ENCODE measurements at places on chromosomes 3 and 15.

- no peak for DNase-seq
Measured at GRCh38 chr3:186929186-186929585, 1.1 kb upstream of the ST6GAL1 start.

GRCh38 chr15:100075229-100075628, 266.5 kb downstream of the ADAMTS17 start:
- DNase-seq, result no peak

- no peak for DNase-seq
Measured at GRCh38 chr15:45943240-45943639, 308.4 kb downstream of the SQOR start.

- DNase-seq, result no peak
Measured at GRCh38 chr3:193929921-193930646, 205.9 kb upstream of the HES1 start.

DNA sequence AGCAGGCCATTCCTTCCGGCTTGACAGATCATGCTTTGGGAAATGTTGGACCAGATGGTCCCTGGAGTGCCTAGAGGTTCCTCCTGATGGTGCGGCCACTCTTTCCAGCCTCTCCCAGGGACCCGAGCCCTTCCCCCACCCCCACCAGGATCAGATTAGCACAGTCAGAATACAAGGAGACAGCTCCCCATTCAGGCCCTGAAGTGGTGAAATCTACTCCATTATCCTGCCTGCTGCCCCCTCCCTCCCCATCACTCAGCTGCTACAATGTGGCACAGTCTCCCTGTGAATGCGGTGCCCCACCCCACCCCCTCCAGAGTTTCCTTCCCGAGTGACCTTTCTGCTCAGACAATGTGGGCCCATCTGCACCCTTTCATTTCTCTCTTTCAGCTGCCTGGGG, 29.4 kb downstream of the RNU5B-1 start:
- DNase-seq, result no peak

GRCh38 chr15:100671858-100672543, 69.6 kb downstream of the ASB7 start:
- DNase-seq, result no peak

GRCh38 chr15:70451821-70452653, 311.3 kb downstream of the UACA start:
- DNase-seq, result no peak

GRCh38 chr15:87227846-87228245, 1028.7 kb downstream of the NTRK3 start:
- no peak for DNase-seq

DNA sequence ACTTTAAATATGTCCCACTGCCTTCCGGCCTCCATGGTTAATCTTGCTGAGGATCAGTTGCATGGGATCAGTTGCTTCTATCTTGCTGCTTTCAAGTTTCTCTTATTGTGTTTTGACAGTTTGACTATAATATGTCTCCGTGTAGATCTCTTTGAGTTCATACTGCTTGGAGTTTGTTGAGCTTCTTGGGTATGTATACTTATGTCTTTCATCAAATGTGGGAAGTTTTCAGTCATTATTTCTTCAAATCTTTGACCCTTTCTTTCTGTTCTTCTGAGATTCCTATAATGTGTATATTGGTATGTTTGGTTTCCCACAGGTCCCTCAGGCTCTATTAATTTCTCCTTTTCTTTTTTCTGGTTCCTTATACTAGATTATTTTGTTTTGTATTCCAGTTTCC, 30.8 kb downstream of the PCCB start:
- no peak for DNase-seq

- DNase-seq, result no peak
Measured at GRCh38 chr3:52240059-52240885, 1.3 kb upstream of the TWF2 start.

DNA sequence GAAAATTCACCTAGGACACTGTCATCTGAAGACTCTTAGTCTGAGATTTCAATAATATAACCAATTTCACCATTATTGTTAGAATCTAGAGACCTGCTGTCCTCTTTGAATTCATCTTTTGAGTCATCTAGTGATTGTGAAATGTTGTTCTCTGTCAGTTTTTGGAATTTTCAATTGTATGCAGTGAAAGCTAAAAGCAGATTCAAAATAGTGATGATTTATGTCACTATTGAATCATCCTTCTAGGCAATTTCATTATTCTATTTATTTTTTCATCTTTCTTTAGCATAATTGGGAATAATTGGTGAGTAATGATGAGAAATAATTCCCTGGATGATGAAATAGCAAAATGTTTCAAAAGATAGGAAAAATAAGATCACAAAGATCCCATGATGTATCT, 101.7 kb upstream of the EIF1B start:
- no peak for DNase-seq

DNA sequence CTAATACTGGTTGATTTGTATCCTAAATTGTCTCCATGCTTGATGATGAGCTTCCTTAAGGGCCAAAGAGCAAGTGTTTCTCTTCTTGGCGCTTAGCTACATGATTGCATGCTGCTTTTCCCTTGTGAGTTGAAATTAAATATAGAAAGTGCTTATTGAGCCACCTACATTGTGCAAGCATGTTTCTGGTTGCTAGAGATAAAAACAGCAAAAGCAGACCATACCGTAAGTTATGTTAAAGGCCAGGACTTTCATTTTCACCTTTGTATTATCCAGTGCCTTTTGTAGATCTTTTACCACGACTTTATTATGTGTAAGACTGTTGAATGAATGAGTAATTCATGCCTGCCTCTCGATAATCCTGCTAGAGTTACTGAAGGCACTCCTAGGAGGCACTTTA, 41.9 kb upstream of the CCNB2 start:
- DNase-seq, result no peak

- no peak for DNase-seq
Measured at GRCh38 chr3:87082796-87083440, 92.0 kb upstream of the VGLL3 start.
